ENCODE measurements at places on chromosomes 5 and 9.

- no peak for DNase-seq
Measured at GRCh38 chr5:76351176-76351575, 51.9 kb upstream of the IQGAP2 start.

GRCh38 chr5:43008363-43009153, 31.6 kb downstream of the ANXA2R start:
- peak; percentile 83 for DNase-seq

GRCh38 chr5:78899922-78900362, 85.2 kb downstream of the ARSB start:
- no peak for DNase-seq

DNA sequence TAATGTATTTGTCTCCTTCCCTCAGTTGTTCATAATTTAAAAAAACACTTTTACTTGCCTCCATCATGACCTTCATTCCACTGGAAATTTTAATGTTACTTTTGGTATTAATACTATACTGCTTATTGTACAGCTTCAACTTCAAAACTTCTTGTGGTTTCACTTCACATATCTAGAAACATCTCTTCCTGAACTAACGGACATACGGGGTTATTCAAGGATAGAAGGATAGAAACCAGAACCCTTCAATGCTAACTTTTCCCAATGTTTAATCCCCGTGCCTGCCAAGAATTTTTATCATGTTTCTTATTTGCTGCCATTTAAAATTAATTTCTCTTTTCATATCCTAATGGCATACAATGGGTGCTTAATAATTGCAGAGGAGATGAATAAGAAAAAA, 36.3 kb upstream of the SETD9 start:
- DNase-seq = no peak

- DNase-seq = no peak
Measured at GRCh38 chr9:1042466-1042865, 7.7 kb upstream of the DMRT2 start.

DNA sequence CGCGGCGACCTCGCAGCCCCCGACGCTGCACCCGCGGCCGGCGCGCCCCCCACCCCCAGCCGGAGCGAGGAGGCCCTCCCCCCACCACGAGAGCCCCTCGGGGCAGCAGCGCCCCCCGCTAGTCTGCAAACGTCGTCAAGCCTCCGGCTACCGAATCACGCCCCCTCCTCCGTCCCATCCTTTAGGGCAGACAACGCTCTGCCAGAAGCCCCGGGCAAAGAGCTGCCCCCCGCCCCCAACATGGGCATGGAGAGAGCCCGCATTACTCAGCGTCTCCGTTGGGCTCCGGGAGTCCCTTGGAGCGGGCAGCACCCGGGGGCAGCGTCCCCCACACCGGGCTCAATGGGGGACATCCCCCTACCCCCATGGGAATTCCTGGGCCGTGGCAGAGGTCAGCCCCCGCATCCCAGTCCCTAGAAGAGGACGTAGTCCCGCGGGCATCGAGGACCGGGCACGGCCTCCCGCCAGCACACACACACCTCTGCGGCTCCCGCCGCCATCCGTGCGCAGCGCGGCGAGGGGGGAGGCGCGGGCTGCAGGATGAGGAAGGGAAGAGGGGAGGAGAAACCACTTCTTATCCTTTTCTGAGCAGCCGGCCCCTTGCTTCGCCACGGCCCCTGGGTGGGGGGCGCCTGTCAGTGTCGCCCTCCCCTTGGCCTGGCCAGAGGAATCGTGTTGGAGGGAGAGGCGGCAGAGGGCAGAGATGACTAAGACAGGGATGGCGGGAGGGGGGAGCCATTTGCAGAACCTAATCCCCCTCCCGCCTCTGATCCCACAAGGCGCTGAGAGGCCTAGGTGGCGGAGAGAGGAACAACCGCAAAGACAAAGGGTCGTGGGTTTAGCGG, 750 bp downstream of the DNM1 start:
- DNase-seq = peak; percentile 39

DNA sequence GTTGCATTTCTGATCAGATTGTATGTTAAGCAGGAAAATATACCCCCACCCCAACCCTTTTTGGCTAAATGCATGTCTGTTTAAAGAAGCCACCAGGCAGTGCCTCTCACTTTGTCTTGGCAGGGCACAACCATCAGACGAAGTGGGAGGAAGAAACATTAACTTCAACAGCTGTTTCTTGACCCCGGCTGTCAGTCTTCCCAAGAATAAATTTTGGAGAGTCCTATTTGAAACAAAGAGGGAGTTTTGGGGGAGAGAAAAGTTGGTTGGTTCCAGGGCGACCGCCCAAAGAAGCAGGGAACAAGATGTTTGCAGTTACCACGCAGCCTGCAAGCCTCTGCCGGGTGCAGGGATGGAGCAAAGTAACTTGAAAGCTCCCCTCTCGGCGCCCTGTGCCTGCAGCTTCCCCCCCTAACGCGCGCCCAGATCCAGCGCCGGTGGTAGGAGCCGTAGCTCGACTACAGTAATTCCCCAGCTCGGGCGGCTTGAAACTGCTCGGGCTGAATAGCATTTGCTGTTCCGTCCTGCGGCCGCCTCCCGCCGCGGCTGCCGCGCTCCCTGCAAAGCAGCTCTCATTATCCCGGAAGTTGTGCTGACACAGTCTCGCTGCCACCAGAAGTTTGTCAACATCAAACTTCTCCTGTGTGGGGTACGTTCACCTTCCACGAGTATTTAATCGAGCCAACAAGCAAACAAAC, 100.7 kb upstream of the SSBP2 start:
- DNase-seq = peak; percentile 85

DNA sequence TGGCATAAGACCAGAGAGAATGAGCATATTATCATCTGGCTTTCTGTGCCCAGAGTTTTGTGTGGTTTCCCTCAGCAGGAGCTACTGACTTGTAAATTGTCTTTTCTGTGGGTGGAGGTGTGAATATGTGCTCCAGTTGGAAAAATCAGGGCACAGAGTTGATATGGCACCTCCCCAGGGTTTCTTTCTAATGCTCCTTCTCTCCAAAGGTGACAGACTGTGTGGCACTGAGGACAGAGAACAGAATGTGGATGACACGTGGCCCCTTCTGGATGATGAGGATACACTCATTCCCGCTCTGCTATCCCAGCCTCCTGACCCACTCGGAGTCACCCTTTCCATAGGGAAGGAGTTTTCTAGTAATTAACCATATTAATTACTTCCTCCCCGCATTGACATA, 221.0 kb downstream of the ICE1 start:
- DNase-seq = no peak

- no peak for DNase-seq
Measured at GRCh38 chr5:110463106-110463505, 263.4 kb downstream of the TMEM232 start.

- no peak for DNase-seq
Measured at GRCh38 chr5:170254056-170254455, 21.3 kb downstream of the C5orf58 start.

GRCh38 chr5:135222771-135223170, 176.3 kb downstream of the MACROH2A1 start:
- no peak for DNase-seq

GRCh38 chr9:37929441-37929895, 25.5 kb upstream of the SLC25A51 start:
- no peak for DNase-seq

All from NCI-H1092 (cell line).